Activated CD4-positive, alpha-beta T cell treated with anti-CD3 and anti-CD28 coated beads for 4 hours (primary cell): ENCODE measurements at places on chromosomes 2 and 18.

GRCh38 chr2:195477248-195477995 lies 179.6 kb upstream of the SLC39A10 start:
- DNase-seq, result no peak

GRCh38 chr2:179580378-179581146 lies 280.9 kb downstream of the ZNF385B start:
- DNase-seq, result no peak

DNA sequence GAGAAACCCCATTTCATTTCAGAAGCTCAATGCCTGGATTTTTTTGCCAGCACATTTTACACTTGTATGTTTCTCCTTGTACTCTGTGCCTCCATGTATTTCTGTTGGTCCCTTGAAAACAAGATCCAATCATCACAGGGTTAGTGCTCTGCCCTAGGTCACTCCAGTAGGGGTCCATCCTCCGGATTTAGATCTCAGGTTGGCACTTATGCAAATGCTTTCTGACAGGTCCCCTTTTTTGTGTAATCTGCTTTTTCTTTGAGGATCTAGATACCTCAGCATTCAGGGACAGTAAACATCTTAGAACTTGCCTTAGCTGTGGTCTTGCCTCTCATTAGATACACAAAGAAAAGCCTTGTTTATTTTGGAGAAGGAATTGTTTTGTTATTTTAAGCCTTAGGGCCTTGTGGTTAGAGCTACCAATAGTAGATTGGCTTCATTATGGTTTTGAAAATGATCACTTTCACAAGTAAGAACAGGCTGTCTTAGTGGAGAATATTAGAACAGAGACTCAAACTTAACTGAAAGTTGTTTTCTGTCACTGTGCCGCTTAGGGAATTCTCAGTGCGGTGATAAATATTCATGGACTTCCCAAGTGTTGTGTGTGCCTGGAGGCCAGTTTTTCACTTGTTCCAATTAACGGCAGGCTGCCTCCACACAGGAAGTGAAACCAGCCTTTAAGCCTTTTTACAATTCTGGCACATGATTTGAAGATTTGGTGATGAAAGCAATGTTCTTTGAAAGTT lies 7.8 kb downstream of the MERTK start:
- no peak for DNase-seq

GRCh38 chr2:234189230-234189629 lies 138.7 kb downstream of the SPP2 start:
- DNase-seq, result no peak

DNA sequence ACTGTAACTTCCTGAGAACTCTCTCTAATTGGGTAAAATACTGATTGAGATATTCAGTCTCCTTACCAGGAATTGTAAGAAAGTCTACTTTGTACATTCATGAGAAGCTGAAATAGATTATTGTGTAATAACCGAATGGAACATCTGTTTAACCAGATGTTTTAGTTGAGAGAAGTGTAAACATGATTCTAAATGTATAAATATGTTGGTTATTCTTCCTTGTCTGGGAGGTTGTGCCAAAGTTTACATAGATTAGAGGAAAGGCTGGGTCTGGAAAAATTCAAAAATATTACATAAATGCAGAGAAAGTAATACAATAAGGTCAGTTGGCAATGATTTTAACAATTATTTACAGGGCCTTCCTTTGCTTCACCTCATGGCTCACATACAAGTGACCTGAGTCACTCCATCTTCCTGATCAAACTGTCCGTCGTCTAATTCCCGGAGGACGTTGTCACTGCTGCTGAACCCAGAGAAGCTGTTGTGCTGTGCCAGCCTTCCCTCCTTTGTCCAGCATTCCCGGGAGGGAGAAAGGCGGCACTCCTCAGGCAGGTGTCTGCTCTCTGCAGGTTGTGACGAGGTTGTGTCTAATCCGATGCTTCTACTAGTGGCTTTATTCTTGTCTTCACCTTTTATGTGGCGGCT lies 55.9 kb downstream of the MOB4 start:
- no peak for DNase-seq

DNA sequence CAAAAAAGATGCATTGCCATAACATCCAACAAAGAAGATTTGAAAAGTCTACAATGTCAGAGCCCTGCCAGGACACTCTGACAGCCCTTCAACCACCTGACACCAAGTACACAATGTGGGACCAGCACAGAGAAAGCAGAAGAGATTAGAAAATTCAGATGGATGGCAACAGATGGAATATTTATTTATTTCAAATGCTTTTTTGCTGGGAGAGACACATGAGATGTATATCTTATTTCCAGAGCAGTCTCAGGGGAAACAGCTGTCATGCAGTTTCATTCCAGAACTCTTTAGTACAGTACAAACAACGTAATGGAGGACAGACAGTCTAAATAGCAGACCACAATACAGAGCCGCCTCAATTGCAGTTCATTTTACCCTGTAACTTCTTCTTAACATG lies 110.1 kb downstream of the MAIP1 start:
- no peak for DNase-seq

- no peak for DNase-seq
These were observed 8.0 kb downstream of the E2F6 start for GRCh38 chr2:11457935-11458334.

- no peak for DNase-seq
These were observed 570.7 kb downstream of the EPHA4 start for GRCh38 chr2:221001381-221001801.

GRCh38 chr18:55152801-55153200 lies 193.5 kb upstream of the CCDC68 start:
- no peak for DNase-seq

DNA sequence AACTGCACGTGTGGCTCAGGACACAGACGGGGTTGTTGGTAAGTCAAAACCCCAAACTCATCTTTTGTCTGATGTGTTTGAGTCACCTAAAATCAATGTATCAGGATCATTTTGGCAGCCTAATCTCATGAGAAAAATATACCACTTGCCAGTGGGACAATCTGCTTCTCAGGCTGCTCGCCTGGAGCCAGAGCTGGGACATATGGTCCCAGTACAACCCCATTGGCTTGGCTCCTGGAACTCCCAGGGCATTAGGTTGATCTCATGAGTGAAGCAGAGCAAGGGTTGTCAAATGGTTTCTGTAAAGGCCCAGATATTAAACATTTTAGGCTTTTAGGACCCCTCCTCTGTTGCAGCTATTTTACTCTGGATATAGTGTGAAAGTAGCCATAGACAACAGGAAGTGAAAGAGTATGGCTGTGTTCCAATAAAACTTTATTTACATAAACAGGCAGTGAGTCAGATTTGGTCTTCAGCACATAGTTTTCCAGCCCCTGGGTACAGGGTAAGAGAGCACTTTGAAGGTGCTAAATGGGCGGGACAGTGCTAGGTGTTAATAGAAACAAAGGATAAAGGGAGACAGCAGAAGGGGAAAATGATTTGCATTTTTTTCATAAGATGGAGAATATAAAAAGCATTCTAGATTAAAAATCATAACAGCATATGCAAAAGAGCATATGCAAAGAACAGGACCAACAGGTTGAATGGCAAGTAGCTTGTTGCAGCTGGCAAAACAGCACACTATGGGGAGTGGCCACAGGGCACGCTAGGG lies 290.8 kb downstream of the KCNS3 start:
- DNase-seq, result no peak

GRCh38 chr18:33593261-33593660 lies 15.2 kb downstream of the ASXL3 start:
- DNase-seq, result no peak

DNA sequence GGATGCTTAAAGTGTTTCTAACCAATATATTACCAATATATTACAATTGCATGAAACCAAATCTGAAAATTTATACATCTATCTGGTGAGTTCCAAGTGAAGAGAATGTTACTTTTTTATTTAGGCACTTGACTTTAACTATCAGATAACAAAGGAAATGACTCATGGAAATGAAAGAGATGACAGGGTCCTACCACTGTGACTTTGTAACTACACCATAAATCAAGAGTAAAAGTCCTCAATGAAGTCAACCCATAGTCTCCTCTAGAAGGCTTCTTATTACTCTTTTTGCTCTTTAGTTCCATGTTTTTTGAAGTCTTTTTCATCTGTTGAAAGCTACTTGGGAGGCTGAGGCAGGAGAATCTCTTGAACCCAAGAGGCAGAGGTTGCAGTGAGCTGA lies 545.0 kb upstream of the PIK3C3 start:
- no peak for DNase-seq

DNA sequence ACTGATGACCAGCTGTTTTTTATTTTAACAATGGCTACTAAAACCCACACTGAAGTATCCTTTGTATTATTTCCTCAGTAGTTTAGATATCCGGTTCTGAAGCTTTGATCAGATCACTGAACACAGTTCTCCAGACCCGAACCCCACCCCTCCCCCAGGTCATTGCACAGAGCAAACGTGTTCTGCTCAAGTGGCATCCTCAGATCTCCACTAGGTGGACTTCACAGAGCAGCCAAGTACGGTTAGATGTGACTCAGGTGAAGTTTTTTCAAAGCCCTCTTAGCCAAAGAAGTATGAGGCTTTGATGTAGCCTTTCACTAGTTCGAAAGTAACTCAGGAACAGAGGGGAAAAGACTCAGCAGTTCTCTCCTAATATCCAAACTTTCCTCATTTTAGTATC lies 142.7 kb upstream of the NRP2 start:
- DNase-seq, result no peak

DNA sequence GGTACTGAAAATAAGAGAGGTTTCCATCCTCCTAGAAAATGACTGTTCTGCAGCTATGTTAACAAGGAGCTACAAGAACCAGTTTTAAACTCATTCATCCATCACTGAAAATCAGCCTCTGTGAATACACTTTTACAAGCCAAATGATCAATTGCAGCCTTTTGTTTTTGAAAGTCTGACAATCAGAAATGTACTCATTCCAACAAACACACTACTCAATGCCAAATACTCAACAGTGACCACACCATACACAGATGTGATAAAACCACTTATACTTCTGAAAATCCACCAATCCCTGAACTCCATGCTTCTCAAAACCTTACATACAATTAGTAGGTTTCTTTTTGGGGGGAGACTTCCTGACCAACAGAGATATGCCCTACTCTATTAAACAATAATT lies 663.9 kb upstream of the CHAC2 start:
- DNase-seq, result no peak

DNA sequence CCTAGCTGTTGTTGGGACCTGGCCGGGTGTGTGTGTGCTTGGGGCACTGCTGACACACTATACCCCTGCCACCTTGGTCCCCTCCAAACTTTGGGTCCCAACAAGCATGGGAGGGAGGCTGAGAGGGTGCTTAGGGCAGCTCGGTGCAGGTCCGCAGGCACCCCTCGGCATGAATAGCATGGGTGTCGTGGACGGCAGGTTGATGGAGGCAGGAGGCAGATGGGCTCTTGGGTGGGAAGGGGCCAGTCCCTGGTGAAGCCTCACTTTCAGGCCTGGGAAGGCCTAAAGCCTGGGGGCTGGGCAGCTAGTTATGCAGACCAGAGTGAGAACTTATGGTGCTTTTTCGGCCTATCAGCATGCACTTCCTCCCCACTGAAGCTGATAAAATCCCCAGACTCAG lies 164.2 kb downstream of the CDH19 start:
- DNase-seq, result no peak

DNA sequence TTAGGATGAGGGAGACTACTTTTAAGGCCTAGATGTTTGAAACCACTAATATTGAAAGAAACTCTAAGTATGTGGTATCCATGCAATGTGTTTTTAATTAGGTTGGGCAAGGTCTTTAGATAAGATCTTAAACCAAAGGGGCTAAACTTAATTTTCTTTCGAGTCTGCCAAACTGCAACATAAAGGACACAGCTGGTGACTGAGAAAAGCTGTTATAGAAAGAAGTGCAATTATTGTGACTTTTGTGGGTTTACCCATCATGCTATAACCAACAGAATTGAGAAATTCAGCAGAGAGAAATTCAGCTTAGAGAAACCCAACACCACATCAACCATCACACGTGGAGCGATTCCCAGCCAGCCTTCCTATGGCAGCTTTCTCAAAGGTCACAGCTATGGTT lies 119.5 kb upstream of the LMAN1 start:
- no peak for DNase-seq

- no peak for DNase-seq
These were observed 63.3 kb upstream of the ASAP2 start for GRCh38 chr2:9143264-9143815.

DNA sequence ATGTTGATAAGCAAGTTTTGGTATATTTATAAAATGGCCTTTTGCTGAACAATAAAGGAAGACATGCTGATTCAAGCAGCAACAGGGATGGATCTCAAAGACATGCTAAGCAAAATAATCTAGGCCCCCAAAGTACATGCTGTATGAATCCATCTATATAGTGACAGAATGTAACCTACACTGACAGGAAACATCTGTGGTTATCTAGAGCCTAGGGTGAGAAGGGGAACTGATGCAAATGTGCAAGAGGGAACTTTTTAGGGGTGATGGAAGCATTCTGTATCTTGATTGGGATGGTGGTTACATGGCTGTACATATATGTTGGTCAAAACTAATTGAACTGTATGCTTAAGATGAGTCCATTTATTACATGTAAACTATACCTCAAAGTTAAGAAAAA lies 24.2 kb downstream of the CNRIP1 start:
- no peak for DNase-seq

GRCh38 chr2:31420936-31421335 lies 6.4 kb upstream of the XDH start:
- no peak for DNase-seq

GRCh38 chr2:166163775-166164174 lies 36.0 kb upstream of the SCN1A start:
- no peak for DNase-seq

DNA sequence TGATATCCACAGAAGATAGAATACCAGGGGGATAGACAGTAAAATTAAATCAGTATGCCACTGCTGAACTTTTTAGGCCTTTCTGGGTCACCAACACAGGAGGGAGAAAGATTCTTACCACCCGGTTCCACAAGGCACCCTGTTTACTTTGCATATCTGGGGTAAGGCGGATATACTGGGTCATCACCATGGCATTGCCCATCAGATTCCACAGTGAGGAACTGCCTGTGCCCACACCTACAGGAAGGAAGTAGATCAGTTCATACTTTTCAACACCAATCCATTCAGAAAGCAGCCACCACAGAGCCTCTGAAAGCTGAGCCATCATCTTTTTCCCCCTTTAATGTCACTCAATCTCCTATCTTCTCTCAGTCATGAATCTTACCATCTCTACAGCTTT lies 2.0 kb downstream of the LMAN2L start:
- DNase-seq, result no peak
